ENCODE measurements at places on chromosomes 5 and 9.

GRCh38 chr9:73269430-73270101, 117.9 kb downstream of the ANXA1 start:
- no peak for DNase-seq

DNA sequence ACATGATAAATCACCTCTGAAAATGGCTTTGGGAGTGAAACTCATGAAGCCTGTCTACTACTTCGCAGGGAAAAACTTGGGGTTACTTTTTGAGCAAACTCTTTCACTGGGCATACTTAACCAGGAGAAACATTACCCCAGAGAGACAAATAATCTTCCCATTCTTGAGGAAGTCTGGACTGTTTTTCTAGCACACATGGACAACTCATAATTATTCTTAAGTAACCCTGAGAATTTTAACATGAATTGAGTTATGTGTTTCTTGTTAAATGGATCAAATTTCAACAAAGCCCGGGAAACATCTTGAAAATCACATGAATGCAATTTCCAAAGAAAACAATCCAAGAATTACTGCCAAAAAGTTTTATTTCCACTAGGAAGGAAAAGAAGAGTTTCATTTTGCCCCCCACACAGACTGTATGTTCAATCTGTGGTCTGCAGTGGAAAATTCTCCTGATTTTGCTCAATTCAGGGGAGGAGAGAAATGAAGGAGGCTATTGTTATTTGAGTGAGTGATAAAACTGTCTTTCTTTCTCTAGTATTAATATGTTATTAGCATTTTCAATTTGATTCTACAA, 564.8 kb upstream of the CLINT1 start:
- DNase-seq, result no peak

- DNase-seq, result peak; percentile 68
Measured at GRCh38 chr9:111896942-111897600, 457 bp downstream of the UGCG start.

DNA sequence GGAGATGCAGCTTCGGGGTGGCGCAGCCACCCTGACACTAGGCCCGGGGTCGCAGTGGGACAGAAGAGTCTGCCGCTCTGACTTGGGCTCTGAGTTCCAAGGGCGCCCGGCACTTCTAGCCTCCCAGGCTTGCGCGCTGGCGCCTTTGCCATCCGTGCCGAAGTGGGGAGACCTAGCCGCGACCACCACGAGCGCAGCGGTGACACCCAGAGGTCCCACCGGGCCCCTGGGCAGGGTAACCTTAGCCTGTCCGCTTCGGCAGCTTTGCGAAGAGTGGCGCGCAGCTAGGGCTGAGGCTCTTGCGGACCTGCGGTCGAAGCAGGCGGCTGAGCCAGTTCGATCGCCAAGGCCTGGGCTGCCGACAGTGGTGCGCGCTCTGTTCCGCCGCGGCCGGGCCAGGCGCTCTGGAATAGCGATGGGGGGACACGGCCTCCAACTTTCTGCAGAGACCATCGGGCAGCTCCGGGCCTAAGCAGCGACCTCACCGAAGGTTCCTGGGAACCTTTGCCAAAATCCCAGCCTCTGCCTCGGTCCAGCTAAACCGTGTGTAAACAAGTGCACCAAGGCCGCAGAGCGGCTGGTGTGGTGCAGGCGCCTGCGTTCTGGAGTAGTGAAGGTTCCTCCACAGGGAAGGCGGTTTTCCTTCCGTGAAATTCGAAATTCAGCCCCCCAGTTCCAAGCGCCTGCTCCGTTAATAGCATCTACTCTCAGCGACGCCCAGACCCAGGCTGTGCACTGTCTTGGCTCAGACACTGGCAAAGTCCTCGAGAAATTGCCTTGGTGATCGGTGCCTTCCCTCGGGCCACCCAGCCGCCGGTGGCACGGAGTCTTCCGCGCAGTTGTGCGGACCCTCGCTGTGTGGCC, 7.4 kb downstream of the TLX3 start:
- DNase-seq, result no peak

GRCh38 chr5:137622850-137623249, 113.0 kb downstream of the KLHL3 start:
- peak; percentile 87 for DNase-seq

- no peak for DNase-seq
Measured at GRCh38 chr5:142432961-142433360, 108.1 kb upstream of the SPRY4 start.

DNA sequence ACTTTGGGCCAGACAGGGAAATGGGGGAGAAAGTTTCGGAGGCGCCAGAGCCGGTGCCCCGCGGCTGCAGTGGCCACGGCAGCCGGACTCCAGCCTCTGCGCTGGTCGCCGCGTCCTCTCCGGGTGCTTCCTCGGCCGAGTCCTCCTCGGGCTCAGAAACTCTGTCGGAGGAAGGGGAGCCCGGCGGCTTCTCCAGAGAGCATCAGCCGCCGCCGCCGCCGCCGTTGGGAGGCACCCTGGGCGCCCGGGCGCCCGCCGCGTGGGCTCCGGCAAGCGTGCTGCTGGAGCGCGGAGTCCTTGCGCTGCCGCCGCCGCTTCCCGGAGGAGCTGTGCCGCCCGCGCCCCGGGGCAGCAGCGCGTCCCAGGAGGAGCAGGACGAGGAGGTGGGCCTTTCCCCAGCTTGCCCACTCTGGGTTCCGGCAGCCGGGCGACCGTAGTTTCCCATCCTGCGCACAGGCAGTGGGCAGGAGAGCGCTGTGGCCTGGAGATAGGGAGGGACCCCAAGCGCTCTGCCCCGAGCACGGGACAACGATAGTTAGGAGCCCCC, 516 bp downstream of the MAST4 start:
- DNase-seq, result no peak

- no peak for DNase-seq
Measured at GRCh38 chr9:25861421-25861820, 183.2 kb upstream of the TUSC1 start.

GRCh38 chr5:11126844-11127243, 365.8 kb upstream of the DAP start:
- DNase-seq, result no peak

DNA sequence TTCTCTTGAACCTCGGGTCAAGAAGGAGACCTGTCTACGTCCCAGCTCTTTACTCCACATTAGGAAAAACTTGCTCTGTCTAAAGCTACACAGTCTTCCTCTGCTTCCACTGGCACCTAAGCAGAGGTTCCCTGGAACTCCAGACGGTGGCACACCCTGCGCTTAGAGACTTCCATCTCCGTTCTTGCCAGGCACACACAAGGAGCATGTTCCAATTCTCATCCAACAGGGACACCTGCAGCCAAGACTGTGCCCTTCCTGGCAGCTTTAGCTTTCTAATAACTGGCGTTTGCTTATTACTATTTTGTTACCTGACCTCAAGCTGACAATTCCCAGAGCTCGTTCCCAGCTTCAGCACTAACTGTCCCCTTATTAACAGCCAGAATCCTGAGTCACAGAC, 16.0 kb downstream of the CAPSL start:
- no peak for DNase-seq

DNA sequence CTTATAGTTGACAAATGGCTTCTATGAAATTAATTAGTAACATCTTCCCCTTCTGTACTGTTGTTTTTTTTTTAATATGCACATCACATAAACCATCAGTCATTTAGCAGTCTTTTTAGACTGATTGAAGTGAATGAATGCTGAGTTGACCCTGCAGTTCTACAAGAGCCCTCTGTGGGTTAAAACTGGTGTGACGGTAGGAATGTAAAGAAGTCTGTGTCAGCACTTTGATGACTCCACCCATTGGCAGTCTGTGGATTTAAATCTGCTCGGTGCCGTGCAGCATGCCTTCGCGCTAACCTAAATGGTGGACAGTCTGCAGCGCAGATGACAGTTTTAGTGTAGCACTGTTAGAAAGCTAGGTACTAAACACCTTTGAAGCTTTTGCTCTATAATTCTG, 3.1 kb downstream of the GTF3C4 start:
- no peak for DNase-seq

DNA sequence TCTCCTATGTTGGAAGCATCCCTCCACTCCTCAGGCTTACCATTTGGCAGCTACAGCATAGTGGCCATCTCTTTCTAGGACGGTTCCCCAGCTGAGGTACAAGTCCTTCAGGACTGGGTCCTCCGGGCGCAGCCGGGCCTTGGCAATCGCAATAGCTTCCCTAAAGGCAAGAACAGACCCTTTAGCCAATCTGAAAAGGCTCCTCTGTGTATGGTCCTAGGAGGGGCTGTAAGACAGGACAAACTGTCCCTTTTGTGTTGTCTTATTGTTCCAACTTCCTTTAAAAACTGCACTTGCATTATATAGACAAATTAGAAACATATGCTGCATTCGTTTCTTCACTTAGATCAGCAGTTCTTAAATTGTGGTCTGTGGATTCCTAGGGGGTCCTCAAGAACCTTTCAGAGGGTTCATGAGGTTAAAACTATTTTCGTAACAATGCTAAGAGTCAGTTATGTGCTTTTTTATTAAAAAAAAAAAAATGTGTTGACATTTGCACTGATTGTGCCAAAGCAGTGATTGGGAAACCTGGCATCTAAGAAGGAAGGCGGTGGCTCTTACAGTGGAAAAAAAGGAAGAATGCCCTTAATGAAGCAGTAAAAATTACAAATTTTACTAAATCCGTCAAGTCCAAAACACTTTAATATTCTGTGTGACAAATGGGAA, 38.7 kb downstream of the GEMIN5 start:
- DNase-seq, result peak; percentile 75

DNA sequence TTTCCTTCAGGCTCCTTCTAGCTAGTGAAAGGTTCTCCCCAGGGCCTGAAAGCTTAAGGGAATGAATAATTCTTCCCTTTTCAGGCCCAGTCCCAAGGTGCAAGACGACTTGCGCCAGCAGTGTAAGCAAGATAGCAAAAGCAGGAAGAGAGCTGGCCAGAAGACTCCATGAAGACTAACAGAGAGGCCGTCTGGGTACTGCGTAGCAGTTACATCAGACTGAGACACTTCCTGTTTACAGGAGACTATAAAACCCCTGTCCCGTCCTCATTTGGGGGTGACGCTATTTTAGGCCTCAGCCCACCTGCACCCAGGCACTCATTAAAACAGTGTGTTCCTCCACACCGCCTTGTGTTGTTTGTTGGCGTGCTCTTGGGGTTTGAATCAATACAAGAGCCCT, 90.7 kb upstream of the MOCS2 start:
- DNase-seq, result no peak

GRCh38 chr9:71036501-71036900, 84.9 kb downstream of the TRPM3 start:
- no peak for DNase-seq

GRCh38 chr5:115820846-115821245, 4.4 kb upstream of the CDO1 start:
- no peak for DNase-seq

GRCh38 chr9:128216781-128217553, 13.8 kb downstream of the DNM1 start:
- DNase-seq, result no peak

- no peak for DNase-seq
Measured at GRCh38 chr9:134682026-134682425, 40.4 kb downstream of the COL5A1 start.

GRCh38 chr9:68522131-68522530, 18.6 kb downstream of the TMEM252 start:
- DNase-seq, result peak; percentile 64

GRCh38 chr5:35999547-35999946, 8.4 kb upstream of the UGT3A1 start:
- DNase-seq, result no peak

DNA sequence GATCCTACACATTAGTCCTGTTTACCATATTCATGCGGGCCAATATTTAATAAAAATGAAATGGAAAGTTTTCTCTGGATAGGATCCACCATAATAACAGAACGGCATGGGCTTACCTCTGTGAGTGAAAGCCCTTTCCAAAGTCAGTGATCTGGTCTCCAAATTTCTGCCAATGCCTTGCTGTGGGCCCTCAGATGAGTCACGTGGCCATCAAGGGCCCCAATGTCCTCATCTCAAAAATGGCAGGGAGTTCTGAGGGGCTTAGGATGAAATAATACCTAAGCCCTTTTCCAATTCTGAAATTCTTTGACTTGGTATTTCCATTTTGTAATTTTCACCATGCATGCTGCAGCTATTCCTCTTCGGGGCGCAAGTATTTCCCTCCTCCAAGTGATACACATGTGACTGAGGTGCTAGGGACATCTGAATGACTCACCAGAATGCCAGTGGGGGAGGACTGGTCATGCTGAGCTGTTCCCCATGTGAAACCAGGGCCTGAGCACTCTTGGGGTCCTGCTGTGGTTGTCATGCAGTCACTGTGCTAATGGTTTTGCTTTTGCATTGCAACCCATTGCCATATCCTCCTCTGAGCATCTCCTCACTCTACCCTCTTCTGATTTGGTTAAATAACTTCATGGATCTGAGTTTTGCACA, 35.0 kb downstream of the ITK start:
- no peak for DNase-seq

- no peak for DNase-seq
Measured at GRCh38 chr5:4901924-4902323, 238.2 kb upstream of the ADAMTS16 start.

GRCh38 chr5:122772446-122772845, 2.4 kb upstream of the SNX2 start:
- no peak for DNase-seq

- DNase-seq, result no peak
Measured at GRCh38 chr5:113897748-113898147, 384.3 kb downstream of the YTHDC2 start.

DNA sequence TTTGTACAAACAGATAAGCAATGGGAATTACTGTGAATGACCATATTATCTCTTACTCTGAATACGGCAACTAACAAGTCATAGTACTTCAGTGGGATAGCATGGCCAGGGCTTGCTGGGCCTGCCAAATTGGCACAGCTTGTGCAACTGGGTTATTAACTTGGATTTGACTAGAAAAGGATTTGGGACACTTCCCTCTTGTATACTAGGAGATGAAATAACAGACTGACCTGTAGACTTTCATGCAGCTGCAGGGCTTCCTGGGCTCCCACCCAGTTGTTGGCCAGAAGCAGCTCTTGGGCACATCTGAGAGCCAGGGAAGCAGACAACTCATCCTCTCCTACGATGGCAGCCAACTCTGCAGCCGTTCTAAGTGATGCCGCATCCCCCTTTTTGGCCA, 39.8 kb downstream of the CNOT8 start:
- no peak for DNase-seq

- peak; percentile 61 for DNase-seq
Measured at GRCh38 chr9:129458663-129459546, 162.0 kb downstream of the C9orf50 start.

GRCh38 chr5:124439609-124440008, 306.8 kb downstream of the ZNF608 start:
- no peak for DNase-seq
